Muscle of leg (tissue), 16 donors: ENCODE measurements at places on chromosomes 12 and 14.
A peak's percentile ranks its signal among the peaks of the same experiment; 100 is the strongest.

DNA sequence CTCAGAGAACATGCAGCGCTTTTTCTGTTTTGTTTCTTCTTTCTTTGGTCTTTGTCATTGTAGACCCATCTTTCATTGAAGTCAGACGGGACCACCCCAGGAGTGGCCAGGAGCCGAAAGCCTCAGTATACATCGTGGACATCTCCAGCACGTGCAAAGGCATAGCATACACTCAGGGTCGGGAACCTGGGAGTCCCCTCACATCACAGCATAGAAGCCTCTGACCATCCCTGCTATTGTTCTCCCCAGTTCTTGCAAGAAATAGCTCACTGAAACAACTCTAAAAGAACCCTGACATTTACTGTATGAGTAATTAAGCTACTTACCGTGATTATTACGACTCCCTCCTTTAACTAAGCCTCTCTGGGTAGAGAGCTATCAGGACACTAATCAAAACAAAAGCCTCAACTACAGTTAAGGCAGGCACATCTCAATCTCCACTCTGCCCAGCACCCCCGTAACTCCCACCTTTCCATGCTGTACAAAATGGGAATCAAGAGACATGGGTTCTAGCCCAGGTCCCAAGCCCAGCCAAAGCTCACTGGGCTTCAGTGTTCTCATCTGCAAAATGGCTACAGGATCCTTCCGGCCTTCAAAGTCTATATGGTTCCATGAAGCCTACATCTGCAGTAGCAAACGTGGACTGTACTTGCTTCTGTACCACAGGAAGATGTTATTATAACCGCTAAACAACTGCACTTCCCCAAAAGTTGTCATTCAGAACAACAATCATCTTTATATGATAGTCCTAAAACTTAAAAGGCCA is 6.7 kb downstream of the CCDC88C start:
- DNase-seq = no peak

GRCh38 chr14:70098250-70098809 is 90.4 kb downstream of the SLC8A3 start:
- peak; percentile 49 for DNase-seq

- peak; percentile 98 for DNase-seq
These were observed 131.5 kb downstream of the GPR135 start for GRCh38 chr14:59333668-59334067.

GRCh38 chr12:54139019-54139418 is 49.8 kb downstream of the SMUG1 start:
- DNase-seq = no peak

GRCh38 chr12:18935371-18935965 is 194.1 kb upstream of the PLEKHA5 start:
- no peak for DNase-seq

DNA sequence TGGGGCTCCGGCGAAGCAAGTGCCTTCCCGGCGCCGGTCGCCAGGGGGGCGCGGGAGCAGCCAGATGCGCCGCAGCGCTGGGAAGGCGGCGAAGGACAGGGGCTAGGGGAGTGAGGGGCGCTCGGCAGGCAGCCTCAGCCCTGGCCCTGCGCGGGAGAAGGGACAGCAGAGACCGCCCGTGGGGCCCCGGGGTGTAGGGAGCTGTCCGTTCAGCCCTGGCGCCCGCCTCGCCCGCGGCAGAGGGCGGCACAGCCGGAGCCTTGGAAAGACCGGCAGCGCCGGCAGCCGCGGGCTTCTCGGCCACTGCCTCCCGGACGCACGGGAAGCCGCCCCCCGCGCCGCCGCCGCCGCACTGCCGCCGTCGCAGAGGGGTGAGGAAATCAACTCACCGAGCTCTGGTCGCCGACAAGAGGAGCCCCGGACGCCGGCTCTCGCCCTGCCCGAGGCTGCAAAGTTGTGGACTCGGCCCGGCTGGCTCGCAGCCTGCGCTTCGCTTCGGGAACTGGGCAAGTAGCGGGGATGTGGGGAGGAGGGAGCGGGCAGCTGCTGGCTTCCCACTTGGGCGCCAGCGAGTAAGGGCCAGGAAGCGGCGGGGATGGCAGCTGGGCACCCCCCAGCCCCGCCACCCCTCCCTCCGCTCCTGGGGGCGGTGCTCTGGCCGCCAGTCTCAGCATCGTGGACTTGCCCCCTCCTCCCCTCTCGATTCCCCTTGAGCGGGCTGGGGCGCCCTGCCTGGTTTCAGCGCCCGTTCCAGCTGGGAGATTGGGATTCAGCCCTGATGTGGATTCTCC is at the start of gene ZDHHC22:
TSS of gene ZDHHC22 (minus strand) at position 578 of the 791 bp plus-strand sequence. CDS start 2,053 bp downstream, outside the sequence.
- peak; percentile 48 for DNase-seq

DNA sequence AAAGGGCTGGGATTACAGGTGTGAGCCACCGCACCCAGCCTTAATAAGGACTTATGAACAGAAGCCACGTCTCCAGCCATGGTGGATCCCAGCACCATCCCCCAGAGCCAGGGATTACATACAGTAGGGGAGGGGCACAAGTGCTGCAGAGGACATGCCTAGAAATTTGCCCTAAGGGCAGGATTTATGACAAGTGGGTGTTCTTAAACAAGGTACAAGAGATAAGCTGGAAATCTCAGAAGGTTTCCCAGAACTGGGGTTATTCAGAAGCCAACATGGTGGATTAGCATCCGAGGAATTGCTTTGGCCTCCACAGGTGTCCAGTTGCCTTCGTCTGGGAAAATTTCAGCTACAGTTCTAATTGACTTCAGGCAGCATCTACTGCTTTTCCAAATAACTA is 114.4 kb upstream of the EGLN3 start:
- no peak for DNase-seq

DNA sequence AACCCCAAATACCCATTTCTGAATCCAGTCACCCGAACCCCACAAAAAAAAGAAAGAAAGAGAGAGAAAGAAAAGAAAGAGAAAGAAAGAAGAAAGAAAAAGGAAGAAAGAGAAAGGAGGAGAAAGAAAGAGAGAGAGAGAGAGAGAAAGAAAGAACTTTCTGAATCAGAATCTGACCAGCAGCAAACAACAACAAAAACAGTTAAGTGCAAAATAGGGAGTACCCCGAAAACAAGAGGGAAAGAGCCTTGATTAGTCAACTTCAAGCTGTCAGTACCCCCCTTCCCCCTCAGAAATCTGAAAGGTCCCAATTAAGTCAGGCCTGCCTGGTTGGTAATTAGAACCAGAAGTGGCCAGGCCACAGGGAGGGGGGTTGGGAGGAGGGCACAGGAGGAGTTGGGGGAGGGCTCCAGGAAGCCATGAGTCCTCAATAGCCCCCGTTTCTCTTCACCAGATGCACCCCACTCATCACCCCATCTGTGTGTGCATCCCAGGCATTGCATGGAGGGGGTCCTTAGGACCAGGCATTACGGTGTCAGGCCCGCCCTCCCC is 9.8 kb downstream of the RARG start:
- no peak for DNase-seq

DNA sequence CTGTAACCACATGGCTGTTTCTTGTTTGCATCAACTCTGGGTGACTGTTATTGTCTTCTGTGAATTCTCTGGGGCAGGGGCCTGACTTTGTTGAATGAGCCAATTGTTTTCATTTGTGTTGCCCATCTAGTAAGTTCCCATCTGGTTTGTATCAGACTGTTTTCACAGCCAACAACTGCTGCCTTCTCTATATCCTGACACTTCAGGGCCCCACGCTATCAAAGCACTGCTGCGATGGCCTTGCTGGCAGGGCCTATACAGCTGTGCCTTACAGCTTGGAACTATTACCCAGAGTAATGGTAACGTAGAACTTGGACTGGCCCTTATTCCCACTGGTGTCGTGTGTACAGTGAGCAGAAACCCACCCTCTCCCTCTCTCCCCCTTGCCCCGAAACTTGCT is 104.3 kb upstream of the DACT1 start:
- peak; percentile 59 for DNase-seq

- peak; percentile 41 for DNase-seq
These were observed 80.6 kb upstream of the GSC start for GRCh38 chr14:94850309-94851211.

DNA sequence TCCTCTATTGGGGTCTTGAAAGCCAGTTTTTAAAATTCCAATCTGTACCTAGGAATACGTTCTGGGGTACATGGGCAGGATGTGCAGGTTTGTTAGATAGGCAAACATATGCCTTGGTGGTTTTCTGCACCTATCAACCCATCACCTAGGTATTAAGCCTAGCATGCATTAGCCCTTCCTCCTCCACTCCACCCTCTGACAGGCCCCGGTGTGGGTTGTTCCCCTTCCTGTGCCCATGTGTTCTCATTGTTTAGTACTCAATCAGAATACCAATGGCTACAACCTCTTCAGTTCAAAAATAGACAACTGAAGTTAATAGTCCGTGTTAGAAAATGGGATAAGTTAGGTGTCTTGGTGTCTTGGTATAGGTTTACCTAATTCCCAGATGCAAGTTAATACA is 3.4 kb downstream of the NTS start:
- no peak for DNase-seq

DNA sequence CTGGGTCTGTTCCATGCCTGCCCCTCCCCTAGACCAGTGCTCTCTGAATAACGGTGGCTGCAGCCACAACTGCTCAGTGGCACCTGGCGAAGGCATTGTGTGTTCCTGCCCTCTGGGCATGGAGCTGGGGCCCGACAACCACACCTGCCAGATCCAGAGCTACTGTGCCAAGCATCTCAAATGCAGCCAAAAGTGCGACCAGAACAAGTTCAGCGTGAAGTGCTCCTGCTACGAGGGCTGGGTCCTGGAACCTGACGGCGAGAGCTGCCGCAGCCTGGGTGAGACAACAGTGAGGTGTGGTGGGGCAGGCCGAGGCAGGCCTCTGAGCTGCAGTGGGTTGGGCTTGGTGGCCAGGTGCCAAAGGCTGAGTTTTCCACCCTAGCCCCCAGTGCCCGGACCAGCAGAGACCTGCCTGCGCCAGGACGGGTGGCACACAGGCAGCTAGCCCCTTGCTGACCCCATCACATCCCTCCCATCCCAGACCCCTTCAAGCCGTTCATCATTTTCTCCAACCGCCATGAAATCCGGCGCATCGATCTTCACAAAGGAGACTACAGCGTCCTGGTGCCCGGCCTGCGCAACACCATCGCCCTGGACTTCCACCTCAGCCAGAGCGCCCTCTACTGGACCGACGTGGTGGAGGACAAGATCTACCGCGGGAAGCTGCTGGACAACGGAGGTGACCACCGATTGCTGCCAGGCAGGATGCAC is 28.2 kb upstream of the LRP1-AS start:
- peak; percentile 79 for DNase-seq

DNA sequence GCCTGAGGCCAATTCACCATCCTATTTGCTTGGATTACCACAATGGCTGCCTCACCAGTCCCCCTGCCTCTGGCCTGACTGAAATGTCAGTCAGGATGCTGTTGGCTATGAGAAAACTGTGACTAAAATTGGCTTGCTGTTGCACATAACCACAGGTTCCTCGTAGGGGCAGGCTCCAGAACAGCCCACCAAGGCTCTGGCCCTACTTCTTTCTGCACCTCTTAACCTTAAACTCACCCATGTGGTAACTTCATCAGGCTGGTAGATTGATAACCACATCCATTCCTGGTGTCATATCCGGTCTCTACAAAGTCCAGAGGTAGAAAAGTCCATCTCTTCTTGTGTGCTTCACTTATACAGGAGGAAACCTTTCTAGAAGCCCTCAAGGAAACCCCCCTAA is 172.4 kb upstream of the PLXNC1 start:
- no peak for DNase-seq

DNA sequence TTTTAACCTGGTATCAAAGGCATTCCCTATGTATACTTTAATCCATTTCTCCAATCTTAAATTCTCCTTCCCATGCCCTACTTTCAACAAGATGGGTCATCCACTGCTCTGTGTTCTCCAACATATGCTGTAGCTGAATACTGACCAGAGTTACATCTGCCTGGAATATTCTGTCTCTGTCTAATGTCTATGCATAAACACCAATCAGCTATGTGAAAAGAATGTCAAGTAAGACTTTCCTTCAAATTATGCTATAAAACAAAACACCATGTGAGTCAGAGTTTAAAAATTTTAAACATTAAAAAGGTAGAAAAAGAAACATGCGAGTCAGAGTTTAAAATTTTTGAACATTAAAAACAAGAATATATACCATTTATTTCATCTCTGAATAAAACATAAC is 19.3 kb downstream of the NT5DC3 start:
- no peak for DNase-seq

DNA sequence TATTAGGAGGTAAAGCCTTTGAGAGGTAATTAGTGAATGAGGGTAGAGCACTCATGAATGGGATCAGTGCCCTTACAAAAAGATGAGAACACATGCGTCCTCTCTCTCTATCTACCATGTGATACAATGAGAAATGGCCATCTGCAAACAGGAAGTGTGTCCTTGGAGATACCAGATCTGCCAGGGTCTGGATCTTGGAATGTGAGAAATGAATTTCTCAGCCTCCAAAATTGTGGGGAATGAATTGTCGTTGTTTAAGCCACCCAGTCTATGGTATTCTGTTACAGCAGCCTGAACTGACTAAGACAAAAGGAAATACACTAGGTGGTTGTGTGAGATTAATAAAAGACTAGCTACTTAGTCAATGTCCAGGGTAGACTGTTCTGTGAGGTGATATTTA is 366.6 kb downstream of the NELL2 start:
- no peak for DNase-seq

- no peak for DNase-seq
These were observed 96.7 kb upstream of the HSPB8 start for GRCh38 chr12:119082016-119082415.

- DNase-seq = no peak
These were observed 766.7 kb upstream of the TBX3 start for GRCh38 chr12:115450710-115451109.

DNA sequence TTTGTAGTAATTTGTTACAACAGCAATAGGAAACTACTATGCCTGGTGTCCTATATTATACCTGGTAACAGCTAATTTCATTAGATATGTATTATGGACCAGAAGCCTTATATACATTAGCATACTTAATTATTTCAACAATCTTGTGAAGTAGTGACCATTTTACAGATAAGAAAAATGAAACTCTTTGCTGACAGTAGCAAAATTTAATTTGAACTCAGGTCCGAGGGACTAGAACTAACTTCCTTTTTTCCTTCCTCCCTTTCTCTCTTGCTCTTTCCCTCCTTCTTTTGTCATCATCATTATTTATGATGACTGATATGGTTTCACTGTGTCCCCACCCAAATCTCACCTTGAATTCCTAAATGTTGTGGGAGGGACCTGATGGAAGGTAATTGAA is 482.0 kb downstream of the SNAPC1 start:
- DNase-seq = no peak

DNA sequence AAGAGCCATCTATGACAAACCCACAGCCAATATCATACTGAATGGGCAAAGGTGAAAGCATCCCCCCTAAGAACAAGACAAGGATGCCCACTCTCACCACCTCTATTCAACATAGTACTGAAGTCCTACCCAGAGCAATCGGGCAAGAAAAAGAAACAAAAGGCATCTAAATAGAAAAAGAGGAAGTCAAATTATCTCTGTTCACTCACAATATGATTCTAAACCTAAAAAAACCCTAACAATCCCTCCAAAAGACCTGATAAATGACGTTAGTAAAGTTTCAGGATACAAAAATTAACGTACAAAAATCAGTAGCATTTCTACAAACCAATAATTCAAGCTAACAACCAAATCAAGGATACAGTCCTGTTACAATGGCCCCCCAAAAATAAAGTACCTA is 26.9 kb downstream of the MDM1 start:
- no peak for DNase-seq

- peak; percentile 91 for DNase-seq
These were observed 747 bp upstream of the DACT1 start for GRCh38 chr14:58637040-58637390.
